ENCODE measurements at places on chromosomes 3 and 15.
A peak's percentile ranks its signal among the peaks of the same experiment; 100 is the strongest.

- no peak for DNase-seq
Observed at GRCh38 chr3:192916371-192917027, 1.2 kb downstream of the MB21D2 start.

- DNase-seq, result no peak
Observed at GRCh38 chr15:49769225-49769624, 148.4 kb downstream of the DTWD1 start.

- no peak for DNase-seq
Observed at GRCh38 chr3:197874653-197875052, 75.3 kb upstream of the RPL35A start.

- DNase-seq, result no peak
Observed at GRCh38 chr3:113000691-113001090, 9.9 kb downstream of the GTPBP8 start.

DNA sequence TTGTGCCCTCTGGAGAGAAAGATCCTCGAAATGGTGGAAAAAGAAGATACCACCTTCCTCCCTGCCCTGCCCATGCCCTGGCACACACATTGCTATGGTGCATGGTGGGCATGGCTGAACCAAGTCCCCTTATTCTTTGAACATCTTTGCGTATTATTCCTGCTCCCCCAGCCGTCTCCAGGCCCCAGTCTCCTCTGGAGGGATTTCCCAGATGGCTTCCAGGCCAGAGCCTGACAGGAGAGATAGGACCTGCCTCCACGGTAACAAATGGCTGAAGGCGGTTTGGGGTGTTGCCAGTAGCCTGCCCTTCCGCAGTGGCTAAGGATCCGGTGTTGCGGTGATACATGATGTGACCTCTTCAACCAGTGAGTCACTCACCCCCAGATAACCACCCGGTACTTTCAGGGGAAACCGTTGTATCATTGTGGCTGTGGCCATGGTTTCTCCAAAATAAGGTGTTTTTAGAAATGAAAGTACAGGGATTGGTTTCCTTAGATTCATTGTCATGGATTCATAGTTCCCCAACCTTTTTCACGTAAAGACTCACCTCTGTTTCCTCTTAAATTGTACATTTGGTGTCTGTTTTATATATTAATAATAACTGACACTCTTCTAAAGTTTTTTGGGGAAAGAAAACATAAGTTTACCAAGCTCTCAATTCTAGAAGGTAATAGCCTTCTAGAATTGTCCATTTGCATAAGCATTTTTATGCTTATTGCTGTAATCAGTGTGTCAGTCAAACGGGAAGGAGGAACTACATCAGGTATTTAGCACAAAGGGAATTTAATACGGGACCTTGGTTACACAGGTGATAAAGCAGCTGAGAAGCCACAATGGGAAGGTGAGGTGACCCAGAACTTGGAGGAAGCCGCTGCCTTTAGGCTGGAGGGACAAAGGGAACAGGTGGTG, 25.9 kb downstream of the SMAD3 start:
- peak; percentile 60 for DNase-seq

DNA sequence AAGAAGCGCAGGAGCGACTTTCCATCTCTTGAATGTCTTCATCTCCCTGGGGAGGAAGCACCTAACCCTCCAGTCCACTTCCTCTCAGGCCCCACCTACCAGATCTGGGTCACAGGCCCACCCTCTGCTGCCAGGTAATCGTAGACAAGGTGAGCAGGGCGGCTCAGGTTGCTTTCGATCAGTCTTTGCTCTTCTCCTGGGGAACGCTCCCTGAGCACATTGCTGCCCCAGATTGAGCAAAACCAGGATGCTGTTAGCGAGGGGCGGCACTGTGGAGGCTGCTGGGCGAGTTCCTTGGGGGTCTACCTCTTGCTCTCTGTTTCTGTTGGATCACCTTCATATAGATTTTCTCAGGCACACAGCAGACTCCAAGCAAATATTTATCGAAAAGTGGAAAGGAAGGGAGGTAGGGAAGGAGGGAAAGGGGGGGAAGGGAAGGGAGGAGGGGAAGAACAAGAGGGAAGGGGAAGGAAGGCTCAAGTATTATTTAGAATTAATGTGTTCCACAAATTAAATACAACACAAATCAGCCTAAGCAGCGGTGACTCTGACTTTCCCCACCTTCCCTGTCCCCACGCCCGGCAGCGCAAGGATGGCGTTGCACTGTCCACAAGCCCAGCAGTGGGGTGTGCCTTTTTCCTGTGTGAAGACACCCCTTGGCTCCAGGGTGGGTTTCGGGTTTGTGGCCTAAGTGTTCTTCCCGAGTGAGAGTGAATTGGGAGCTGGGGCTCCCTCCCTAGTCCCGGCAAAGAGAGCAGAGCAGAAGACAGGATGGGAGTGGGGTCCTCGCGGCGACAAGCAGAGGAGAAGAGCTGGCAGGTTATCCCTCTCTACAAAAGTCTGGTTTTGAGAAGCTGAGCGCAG, 6.1 kb upstream of the PCSK6 start:
- no peak for DNase-seq

DNA sequence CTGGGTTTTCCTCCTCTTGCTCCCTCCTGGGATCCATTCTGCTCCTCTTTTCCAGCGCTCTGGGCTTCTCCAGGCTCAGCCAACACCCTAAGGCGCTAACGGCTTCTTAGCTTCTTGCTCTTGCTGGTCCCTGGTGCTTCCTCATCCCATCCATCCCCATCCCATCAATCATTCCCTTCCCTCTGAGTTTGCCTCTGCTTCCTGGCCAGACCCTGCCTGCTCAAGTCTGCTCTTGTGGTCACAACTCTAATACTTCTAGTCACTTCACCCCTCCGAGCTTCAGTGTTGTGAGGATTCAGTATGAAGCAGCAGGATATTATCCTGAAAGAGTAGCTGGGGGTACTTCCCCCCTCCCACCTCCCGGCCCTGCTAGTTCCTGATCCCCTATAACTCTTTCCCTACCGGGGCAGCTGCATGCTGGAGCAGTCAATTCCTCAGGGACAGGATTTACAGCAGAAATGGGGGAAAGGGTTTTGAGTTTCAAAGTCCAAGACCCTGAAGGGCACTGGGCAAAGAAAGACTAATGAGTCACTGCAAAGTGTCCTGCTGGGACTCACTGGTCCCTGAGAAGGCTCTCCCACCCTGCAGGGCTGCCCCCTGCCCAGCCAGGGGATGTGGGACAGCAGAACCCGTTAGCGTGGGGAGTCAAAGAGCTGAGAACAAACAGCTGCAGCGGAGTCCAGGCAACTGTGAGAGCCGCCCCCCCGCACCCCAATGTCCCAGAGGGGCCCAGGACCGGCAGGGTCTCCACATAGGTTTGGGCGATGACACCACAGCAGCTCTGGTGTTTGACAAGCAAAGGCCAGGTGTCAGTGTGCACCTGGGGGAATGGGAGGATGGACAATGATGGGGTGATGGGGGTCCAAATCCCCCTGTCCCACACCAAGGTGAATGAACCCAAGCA, 2.3 kb upstream of the SYNM start:
- no peak for DNase-seq
